ENCODE measurements at places on chromosomes 1 and 21. TPM values are rescaled to one million over a fixed set of nuclear protein-coding genes. Genes with fewer than 3 reads are reported as not detected.

Gene SPRR2A
- not detected for total RNA-seq

Gene OSCP1
- 6.6 TPM for total RNA-seq

Gene GBP5
- not detected for total RNA-seq

Gene S100B
- not detected for total RNA-seq

Gene SPRR2E
- not detected for total RNA-seq

Gene CSF3R
- total RNA-seq = not detected

Gene COL16A1
- total RNA-seq = 5.6 TPM

Gene RHBG
- total RNA-seq = not detected

Gene H3-3A
- 386 TPM for total RNA-seq

Gene GNB1
- total RNA-seq = 232 TPM

Gene ADCY10
- total RNA-seq = not detected

Gene GSTM5
- total RNA-seq = not detected

Gene MYCL
- total RNA-seq = 1.6 TPM

Gene KIAA0040
- 1.1 TPM for total RNA-seq

Gene FAM72D
- 6.7 TPM for total RNA-seq

Gene ADGRL4
- not detected for total RNA-seq

Gene CAPN2
- total RNA-seq = 414 TPM

Gene LRRC7
- not detected for total RNA-seq

Gene NGF
- total RNA-seq = 0.70 TPM

Gene CACNA1S
- not detected for total RNA-seq

Gene MIXL1
- not detected for total RNA-seq

Gene AXDND1
- 0.25 TPM for total RNA-seq

Gene C1QB
- not detected for total RNA-seq

Gene RXRG
- 0.06 TPM for total RNA-seq

Gene PLA2G2E
- total RNA-seq = not detected

All from A549 treated with dexamethasone at 1 μM for 4 hours (cell line).